ENCODE measurements at places on chromosomes 4 and X.

DNA sequence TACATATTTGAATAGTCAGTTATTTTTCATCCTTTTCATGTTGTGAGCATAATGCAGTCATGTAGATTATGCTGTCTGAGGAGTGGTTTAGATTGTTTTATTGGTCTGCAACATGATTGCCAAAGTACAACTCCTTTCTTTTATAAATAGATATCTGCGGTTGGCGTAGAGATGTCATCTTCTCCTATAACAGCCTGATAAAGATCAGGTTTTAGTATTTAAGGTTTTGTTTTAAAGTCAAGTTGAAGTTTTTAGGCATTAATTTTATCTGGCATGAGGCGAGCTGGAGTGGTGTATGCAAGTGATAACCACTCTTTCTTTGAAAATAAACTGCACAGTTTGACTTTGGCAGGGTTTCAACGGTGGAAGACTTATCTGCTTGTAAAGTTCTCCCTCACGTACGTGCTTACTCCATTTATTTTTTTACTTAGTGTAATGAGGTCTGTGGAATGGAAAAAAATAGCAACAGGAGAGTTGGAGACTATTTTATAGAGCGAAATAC lies 126.3 kb downstream of the FBXO8 start:
- DNase-seq, result no peak

GRCh38 chrX:68428431-68428830 lies 4.9 kb downstream of the OPHN1 start:
- DNase-seq, result no peak

GRCh38 chrX:124224528-124224927 lies 107.9 kb upstream of the TEX13D start:
- DNase-seq, result no peak

DNA sequence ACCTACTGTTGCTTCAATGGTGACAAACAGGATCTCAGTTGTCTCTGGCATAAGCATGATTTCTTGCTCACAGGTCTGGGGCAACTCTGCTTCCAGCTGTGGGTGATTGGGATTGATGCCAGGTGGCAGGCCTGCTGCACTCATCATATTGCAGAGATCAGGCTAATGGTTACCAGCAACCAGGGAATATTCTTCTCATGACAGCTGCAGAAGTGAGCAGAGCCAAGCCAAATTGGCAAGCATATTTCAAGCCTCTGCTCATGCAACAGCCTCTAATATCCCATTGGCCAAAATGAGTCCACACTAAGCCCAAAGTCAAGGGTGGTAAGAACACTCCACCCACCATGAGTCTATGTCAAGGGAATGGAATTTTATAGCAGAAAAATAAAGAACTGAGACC lies 26.7 kb upstream of the TBC1D19 start:
- no peak for DNase-seq

GRCh38 chr4:132488555-132488954 lies 660.5 kb upstream of the PCDH10 start:
- no peak for DNase-seq

GRCh38 chr4:105469736-105470135 lies 4.1 kb downstream of the PPA2 start:
- no peak for DNase-seq

DNA sequence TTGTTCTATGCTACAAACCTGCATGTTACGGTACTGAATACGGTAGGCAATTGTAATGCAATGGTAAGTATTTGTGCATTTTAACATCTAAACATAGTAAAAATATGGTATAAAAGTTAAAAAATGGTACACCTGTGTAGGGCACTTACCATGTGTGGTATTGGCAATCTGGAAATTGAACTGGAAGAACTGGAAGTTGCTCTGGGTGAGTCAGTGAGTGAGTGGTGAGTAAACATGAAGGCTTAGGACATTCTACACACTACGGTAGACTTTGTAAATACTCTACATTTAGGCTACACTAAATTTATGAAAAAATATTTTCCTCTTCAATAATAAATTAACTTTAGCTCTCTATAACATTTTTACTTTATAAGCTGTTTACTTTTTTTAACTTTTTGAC lies 78.9 kb downstream of the RRAGB start:
- no peak for DNase-seq

DNA sequence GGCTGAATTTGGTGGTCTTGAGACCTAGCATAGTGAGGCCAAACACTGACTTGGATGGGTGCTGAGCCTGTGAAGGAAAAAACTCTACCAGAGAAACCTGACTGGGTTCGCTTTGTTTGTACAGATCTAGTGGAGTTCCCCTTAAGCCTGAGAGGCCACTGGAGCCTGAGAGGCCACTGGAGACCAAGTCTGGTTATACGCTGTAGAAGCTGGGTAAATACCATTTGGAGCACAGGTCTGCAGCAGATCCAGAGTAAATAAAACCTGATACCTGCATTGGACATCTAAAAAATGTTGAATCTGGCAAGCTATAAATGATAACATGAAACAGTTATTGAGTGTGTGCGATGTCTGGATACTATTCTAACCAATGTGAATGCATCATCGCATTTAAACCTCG lies 104.3 kb upstream of the IGSF1 start:
- DNase-seq, result no peak

GRCh38 chr4:149964001-149964796 lies 114.0 kb upstream of the DCLK2 start:
- DNase-seq, result no peak

- no peak for DNase-seq
Observed at GRCh38 chr4:81405900-81406401, 65.8 kb downstream of the RASGEF1B start.

DNA sequence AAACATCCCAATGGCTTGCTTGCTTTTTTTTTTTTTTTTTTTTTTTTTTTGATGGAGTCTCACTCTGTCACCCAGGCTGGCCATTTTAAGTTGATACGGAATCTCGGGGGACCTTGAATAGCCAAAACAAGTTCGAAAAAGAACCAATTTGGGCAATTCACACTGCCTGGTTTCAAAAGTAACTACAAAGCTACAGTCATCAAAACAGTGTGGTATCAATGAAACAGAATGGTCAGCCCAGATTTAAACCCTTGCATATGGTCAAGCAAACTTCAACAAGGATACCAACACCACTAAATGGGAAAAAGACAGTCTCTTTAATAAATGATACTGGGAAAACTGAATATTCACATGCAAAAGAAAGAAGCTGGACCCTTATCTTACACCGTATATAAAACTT lies 41.8 kb downstream of the BRCC3 start:
- no peak for DNase-seq

- DNase-seq, result no peak
Observed at GRCh38 chrX:36978886-36979285, 29.3 kb upstream of the FAM47C start.

DNA sequence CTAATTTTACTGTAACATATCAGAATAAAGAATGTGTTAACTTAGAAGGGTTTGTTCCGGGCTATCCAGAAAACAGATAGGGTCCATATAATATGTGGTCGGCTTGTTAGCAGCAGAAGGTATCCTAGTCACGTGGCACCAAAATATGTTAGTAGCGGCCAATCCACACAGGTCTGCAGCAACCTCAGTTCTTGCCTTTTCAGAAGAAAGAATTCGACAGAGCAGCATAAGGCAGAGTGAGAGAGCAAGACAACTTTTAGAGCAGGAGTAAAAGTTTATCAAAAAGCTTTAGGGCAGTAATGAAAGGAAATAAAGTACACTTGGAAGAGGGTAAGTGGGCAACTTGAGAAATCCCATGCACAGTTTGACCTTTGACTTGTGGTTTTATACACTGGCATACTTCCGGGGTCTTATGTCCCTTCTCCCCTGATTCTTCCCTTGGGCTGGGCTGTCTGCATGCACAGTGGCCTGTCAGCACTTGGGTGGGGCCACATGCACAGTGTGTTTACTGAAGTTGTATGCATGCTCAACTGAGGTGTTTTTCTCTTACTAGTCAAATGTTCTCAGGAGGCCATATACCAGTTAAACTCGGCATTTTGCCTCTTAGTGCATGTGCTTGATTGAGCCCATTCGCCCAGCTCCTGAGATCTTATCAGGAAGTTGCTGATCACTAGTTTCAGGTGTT lies 37.0 kb upstream of the ABCG2 start:
- DNase-seq, result no peak

DNA sequence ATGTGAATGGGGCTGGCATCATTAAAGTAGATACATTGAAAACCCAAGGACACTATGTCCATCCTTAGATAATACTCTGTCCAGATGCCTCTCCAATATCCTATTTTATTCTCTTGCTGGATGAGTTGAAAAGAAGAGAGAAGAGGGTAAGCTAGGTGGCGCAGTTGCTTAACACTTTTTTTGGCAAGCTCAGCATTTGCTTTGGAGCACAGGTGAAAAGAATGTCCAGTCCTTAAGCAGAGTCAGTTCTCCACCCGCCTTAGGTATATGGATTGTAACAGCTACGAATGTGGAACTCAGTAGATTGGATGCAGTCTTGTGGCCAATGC lies 208.4 kb downstream of the NWD2 start:
- DNase-seq, result no peak

Data from stimulated activated CD4-positive, alpha-beta T cell treated with anti-CD3 and anti-CD28 coated beads, TNF-alpha, amount 100 ng/mL, for 1 hour (primary cell).